ENCODE measurements at places on chromosomes 5 and 9. TPM values are rescaled to one million over a fixed set of nuclear protein-coding genes. Genes with fewer than 3 reads are reported as not detected.

DNA sequence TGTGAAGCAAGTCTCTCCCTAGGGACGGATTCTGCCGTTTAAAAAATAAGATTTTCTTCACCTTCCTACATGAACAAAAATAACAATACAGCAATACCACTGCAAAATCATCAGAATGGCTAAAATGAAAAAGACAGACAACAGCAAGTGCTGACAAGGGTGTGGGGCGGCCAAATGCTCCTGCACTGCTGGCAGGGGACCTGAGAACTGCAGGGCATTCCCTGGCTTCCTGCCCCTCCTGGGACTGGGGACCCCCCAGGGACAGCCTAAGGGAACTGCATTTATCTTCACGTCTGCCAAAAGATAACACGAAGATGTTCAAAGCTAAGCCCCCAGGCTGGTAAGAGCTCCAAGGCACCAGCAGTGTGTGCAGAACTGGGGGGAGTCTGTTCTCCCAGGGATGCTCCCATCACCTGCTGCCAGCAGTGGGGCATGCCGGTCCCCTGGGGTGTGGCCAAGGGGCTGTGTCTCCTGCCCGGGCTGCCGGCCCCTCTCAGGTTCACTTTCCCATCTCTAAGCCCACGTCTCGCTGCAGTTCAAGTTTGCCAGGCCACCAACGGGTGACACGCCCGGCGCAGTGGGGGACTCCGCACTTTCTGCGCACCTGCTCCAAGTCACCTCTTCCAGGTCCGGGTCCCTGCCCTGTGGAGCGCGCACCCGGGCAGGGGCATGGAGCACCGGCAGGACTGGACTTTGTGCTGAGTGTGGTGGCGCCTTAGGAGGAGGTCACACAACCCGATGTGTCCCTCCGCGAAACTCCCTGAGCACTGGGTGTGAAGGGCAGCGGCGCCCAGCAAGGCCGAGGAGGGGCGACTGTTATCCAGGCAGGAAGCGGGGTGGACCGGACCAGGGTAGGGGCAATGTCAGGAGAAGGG, 4.5 kb upstream of the EGFL7 start:
- H3K4me1 ChIP-seq, result peaks cover 6% of the 10 kb centered on the region
- H3K36me3 ChIP-seq, result no peaks in the 10 kb centered on the region
- peaks cover 31% of the 10 kb centered on the region for H3K27me3 ChIP-seq
- peak overlapping the region; percentile 38 for H3K27ac ChIP-seq

GRCh38 chr9:27924502-27924901, 351.2 kb upstream of the C9orf72 start:
- DNase-seq, result no peak
- H3K36me3 ChIP-seq, result no peaks in the 10 kb centered on the region
- H3K27me3 ChIP-seq, result no peaks in the 10 kb centered on the region
- H3K4me1 ChIP-seq, result no peaks in the 10 kb centered on the region
- no peak overlapping the region for H3K4me3 ChIP-seq

DNA sequence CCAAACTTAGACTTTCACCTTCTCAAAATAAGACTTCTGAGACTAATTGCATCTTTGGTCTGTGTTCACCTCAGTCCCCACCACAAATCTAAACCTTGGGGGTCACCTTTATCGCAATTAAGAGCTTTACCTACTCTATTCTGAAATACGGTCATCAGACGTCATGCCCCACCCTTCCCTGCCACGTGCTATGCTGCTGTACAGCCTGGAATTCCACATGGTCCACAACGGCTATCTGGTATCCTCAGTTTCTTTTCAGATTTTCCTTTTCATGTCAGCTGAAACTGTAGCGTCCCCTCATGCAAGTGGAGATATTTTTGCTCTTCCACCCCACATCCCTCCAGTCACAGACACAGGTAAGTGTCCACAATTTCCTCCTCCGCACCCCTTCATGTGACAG, 511.1 kb downstream of the DIRAS2 start:
- DNase-seq, result no peak
- H3K27ac ChIP-seq, result no peak overlapping the region
- no peak overlapping the region for H3K4me3 ChIP-seq
- H3K36me3 ChIP-seq, result no peaks in the 10 kb centered on the region
- H3K27me3 ChIP-seq, result no peaks in the 10 kb centered on the region
- H3K4me1 ChIP-seq, result no peaks in the 10 kb centered on the region

The PCDHB9 gene
- 0.28 TPM for total RNA-seq

The MRPL50 gene
- total RNA-seq, result 16.1 TPM

The PCDH1 gene
- 7.6 TPM for total RNA-seq

Data from adrenal gland (tissue), 19 donors.